Peyer's patch (tissue), 4 donors: ENCODE measurements at places on chromosomes 6 and 20. TPM values are rescaled to one million over a fixed set of nuclear protein-coding genes. Genes with fewer than 3 reads are reported as not detected.

DNA sequence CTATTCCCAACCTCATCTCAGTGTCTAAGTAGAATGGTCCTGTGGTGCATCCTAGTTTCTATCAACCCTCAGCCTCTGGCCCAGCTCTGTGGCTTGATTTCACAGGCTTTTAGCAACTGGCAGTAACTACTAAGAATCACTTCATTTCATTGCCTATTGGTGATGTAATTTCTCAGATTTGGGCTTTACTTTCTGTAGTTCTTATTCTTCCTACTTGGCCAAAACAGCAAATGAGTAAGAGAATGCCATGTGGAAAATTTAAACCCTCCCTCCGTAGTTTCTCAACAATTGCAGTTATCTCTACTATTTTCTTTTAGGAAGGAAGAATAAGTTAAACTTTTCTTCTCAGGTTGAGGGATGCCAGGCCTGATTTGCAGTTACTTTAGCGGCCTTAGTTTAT is 387.3 kb downstream of the CDKAL1 start:
- no peak for DNase-seq
- no peak overlapping the region for H3K4me3 ChIP-seq
- H3K4me1 ChIP-seq, result no peaks in the 10 kb centered on the region
- no peaks in the 10 kb centered on the region for H3K36me3 ChIP-seq
- no peak overlapping the region for H3K27ac ChIP-seq
- H3K27me3 ChIP-seq, result no peaks in the 10 kb centered on the region

- no peaks in the 10 kb centered on the region for H3K36me3 ChIP-seq
- H3K4me3 ChIP-seq, result no peak overlapping the region
- DNase-seq, result no peak
- no peak overlapping the region for H3K27ac ChIP-seq
- H3K4me1 ChIP-seq, result no peaks in the 10 kb centered on the region
These were observed 132.4 kb downstream of the MACROD2 start for GRCh38 chr20:14127514-14128223.

- H3K4me3 ChIP-seq, result no peak overlapping the region
- H3K27ac ChIP-seq, result no peak overlapping the region
- peak; percentile 34 for DNase-seq
- no peaks in the 10 kb centered on the region for H3K36me3 ChIP-seq
- no peaks in the 10 kb centered on the region for H3K27me3 ChIP-seq
These were observed 7.2 kb downstream of the LPIN3 start for GRCh38 chr20:41347523-41348429.

- H3K36me3 ChIP-seq, result peaks cover 13% of the 10 kb centered on the region
- H3K4me3 ChIP-seq, result no peak overlapping the region
- no peaks in the 10 kb centered on the region for H3K27me3 ChIP-seq
- peak; percentile 75 for DNase-seq
These were observed 88.7 kb downstream of the ARHGAP18 start for GRCh38 chr6:129621252-129621651.

DNA sequence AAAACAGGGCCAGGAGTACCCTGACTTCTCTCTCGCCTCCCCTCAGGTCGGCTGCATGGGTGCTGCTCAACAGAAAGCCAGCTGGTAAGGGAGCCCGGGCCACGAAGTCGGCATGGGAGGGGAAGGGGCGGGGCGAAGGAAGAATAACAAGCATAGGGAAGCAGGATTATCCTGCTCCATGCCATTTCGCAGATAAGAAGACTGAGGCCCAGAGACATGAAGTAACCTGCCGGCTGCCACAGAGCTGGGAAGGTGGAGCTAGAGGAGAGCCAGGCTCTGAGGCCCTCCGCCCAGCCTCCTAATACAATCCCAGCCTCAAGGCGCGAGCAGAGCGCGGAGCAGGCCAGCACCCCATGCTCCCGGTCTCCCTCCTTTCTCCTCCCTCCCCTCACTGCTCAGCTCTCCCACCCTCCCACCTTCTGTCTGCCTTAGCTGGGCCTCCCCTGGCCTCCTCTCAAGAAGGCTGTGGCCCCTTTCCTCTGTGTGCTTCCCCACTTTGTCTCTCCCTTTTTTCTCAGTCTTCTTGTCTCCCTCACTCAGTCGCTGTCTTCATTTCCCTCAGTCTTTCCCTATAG is 13.2 kb upstream of the HMGA1 start:
- DNase-seq, result peak; percentile 58
- H3K27me3 ChIP-seq, result no peaks in the 10 kb centered on the region
- H3K36me3 ChIP-seq, result no peaks in the 10 kb centered on the region
- H3K4me3 ChIP-seq, result no peak overlapping the region

DNA sequence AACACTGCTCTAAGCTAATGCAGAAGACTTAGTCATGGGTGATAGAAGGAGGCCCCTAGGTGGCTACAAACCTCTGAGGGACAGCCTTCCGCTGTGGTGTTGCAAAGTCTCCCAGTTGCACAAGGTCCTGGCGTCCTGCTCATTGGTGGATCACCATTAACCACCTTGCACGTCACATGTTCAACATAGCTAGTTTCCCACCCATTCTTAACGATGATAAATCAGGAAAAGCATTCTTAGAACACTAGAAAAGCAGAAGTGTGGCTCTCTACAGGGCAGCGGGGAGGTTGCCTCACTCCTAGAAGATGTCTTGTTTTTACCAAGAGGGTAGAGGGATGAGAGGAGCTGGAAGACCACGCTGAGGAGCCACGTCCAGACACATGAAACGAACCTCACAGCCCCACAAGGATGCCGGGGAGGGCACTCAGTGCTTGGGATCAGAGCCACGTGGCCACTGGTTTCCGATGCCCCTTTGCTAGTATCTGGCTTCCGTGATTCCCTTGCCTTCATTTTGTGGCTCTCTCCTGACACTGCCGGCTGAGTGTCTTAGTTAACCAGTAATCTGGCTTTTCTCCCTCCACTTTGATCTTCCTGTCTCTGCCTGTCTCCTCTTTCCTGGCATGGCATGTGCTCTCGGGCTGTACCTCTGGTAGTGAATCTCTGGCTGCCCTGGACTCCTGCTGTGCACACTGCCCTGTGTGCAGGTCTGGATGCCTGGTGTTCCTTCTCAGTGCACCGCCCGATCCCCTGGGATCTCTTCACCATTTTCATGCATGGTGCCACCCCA is 91.4 kb upstream of the NEDD9 start:
- H3K27me3 ChIP-seq, result no peaks in the 10 kb centered on the region
- no peaks in the 10 kb centered on the region for H3K36me3 ChIP-seq
- H3K27ac ChIP-seq, result no peak overlapping the region
- H3K4me1 ChIP-seq, result peaks cover 3% of the 10 kb centered on the region
- H3K4me3 ChIP-seq, result no peak overlapping the region

CST5 gene
- total RNA-seq, result not detected

DNA sequence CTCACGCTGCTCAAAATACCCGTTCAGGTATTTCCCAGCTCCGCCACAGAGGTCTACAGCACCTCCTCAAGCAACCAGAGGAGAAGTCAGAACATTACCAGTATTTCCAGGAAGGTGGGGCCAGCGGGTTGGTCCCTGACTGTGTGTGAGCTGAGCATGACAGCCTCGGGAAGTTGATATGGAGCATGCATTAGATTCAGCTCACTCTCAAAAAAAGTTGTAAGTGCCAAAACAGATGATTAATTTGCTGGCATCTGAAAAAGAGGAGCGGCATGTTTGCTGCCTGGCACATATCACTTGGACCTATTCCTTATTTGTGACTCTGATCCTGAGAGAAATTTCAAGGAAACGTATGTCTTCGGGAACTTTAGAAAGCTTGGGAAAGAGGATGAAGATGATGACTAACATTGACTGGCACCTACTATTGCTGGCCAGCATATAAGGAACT is 32.3 kb downstream of the ELOVL2 start:
- no peak overlapping the region for H3K27ac ChIP-seq
- H3K4me3 ChIP-seq, result no peak overlapping the region
- no peaks in the 10 kb centered on the region for H3K36me3 ChIP-seq
- no peaks in the 10 kb centered on the region for H3K27me3 ChIP-seq
- no peak for DNase-seq
- no peaks in the 10 kb centered on the region for H3K4me1 ChIP-seq
